ENCODE measurements at places on chromosomes 13 and 19.

DNA sequence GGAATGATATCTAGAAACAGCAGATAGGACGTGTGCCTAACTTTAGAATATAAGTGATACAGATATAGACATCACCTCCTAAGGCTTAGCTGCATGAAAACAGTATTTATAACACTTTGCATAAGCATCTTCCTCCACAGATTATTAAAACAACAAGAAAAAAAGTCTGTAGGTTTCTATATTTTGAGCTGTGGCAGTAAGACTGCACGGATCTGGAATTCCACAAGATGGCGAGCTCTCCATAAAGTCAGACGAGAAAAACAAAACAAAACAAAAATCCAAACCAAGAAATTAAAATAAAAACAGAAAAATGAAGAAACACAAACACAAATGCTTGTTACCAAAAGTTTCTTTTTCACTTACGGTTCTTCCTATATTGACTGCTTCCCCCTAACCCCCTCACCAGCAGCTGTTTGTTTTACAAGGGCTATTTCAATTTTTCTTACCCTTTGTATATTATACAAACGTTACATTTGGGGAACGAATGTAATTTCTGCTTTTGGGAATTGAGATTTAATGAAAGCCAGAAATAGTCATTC, 285.8 kb downstream of the MYO16 start:
- DNase-seq: no peak

DNA sequence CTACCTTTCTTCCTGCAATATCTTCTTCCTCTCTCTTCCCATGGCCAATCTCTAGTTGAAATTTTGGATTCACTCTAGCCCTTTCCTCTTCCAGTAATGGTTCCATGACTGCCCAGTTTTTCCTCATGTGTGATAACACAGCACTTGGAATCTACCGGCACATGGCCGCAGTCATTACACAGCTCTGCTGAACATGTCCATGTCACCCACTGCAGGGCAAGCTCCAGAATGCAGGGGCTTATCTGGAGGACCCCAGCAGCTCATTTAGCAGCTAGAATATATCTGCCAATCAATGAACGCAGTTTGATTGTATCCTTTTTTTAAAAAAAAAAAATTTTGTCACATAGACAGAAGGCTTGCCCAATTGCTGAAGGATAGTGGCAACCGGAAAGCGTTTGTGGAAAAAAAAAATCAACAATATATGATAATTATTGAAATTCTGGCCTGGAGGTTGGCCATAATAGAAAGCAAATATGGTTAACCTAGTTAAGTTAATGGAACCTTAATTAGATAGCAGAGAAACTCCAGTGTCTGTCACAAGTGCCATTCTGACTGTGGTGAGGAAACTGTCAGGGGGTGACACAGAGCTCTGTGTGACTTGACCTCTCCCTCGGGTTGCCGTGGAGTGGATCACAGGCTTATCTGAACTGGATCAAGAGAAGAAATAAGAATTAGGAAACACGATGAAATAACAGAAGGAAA, 426.7 kb downstream of the LIG4 start:
- DNase-seq: no peak

DNA sequence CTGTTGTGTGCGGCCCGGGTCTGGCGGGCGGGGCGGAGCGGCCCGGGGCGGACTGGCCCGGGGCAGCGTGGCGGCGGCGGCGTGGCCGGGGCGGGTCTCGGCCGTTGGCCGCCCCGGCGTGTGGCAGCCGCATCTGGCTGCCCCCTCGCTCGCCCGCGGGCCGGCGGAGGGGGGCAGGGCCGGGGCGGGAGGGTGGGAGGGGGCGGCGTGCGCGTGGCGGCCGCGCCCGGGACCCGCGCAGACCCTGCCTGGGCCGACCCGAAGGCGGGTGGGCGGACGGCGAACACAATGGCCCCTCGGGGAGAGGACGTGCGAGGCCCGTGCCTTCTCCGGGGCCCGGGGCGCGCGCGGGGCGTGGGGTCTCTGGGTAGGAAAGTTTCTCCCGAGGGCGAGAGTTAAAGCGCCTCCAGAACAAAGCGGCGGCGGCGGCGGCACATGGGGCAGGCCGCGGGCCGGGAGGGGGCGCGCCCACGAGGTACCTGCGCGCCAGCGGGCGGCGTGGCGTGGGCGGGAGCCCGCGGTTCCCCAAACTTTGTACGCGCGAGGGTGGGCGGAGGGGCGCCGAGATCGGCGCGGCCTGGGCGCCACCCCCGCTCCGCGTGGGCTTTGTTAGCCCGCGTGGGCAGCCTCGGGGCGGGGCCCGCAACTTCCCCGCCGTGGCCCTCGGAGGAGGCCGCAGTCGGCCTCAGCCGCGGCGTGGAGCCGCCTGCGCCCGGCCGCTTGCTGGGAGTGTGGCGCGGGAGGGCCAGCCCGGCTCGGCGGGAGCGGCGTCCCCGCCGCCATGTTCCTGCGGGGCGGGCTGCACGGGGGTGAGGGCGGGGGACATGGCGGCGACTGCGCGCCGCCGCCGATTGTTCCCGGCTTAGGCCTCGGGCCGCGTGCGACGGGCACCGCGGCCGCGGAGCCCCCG, 764 bp downstream of the MIR17HG start:
- DNase-seq: peak; percentile 56

GRCh38 chr13:74424455-74424854, 290.3 kb upstream of the KLF12 start:
- no peak for DNase-seq

DNA sequence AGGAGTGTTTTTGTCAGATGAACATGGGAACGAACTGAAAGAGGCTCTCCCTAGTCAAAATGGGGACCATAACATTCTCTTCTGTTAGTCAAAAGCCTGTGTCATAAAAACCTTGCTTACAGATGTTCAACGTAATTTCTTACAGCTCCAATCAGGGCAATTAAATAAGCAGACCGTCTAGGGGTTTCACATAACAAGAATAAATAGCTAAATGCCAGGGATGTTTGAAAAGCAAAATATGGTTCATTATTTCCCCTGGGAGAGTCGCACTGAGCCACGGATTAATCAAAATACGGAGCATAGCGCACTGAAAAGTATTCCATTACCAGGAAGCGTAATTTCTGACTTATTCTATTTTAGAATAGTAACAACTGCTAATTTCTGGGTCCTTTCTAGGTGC, 63.7 kb upstream of the MRI1 start:
- DNase-seq: no peak

All from endodermal cell (in vitro differentiated cells).